Vagina (tissue), 2 donors: ENCODE measurements at places on chromosomes 13 and 19. TPM values are rescaled to one million over a fixed set of nuclear protein-coding genes. Genes with fewer than 3 reads are reported as not detected.

DNA sequence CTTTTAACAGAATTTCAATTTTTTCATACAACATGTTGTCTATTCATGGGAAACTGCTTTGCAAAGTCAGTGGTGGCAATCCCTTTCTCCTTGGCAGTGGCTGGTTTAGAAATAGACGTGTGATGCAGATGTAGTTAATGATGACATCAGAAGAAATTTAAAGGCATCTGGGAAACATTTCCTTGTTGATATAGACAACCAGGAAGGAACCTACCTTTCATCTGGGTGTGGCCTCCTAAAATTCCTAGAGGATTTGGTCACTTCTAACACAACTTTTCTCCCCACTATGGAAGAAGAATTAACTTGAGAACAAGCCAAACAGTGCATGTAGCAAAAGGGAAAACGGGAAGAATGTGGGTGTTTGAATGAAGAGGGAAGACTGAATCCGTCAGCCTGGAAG lies 102.8 kb downstream of the EFNB2 start:
- no peak overlapping the region for H3K4me3 ChIP-seq
- no peak overlapping the region for H3K27ac ChIP-seq
- H3K4me1 ChIP-seq: no peaks in the 10 kb centered on the region
- DNase-seq: no peak

DNA sequence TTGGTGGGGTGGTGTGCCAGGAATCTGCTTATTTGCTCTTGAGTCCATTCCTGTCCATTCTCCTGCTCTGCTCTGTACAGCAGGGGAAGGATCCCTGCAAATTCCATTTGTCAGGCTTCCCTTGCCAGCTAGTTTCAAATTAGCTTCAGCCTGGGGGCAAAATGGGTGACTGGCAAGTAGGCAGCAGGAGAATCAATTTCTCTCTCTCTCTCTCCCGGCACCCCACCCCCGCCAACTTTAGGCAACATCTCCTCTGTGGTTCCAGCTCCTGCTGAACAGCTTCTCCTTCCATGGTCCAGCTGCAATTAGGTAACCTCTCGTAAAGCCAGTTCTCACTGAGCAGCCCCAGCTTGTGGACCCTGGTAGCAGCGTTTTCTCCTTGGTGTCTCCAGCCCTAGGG lies 6.7 kb upstream of the MYCBP2 start:
- H3K36me3 ChIP-seq: no peaks in the 10 kb centered on the region
- no peak for DNase-seq
- H3K27ac ChIP-seq: no peak overlapping the region
- peaks cover 4% of the 10 kb centered on the region for H3K4me1 ChIP-seq

DNA sequence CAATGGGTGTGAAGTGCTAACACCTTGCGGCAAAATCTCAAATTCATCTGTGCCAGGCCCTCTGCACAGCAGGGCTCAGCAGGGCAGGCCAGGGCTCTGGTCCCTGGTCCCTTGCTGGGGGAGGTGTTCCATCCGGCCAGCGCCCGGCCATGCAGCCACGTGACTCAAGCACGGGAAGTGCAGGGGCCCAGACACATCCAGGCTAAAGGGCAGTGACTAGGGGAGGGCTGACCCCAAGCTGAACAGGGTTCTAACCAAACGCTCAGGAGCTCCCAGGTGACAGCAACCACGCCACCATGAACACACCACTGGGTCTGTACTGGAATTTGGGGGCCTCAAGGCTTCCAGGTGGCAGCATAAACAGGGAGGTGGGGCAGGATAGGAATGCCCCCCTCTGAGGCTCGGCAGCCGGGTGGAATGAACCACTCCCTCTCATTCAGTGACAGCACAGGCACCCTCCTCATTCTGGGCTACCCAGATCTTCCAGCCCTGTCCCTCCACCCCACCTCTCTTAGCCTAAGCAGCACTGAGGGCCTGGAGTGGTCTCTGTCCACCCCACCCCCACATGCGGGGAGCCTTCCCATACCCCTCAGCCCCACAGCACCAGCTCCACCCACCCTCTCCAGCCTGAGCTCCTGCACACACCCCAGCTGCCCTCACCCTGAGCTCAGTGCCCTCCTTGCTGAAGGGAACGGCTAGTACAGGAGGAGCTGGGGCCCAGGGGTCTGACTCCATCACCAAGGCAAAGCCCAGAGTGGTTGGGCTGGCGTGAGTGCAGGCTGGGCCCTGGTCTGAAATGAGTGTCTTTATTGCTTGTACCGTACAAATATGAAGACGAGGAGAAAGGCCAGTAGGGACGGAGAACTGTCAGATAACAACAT lies 5.3 kb upstream of the CCNP start:
- peaks cover 9% of the 10 kb centered on the region for H3K4me1 ChIP-seq
- no peaks in the 10 kb centered on the region for H3K27me3 ChIP-seq
- peaks cover 29% of the 10 kb centered on the region for H3K36me3 ChIP-seq
- no peak overlapping the region for H3K27ac ChIP-seq
- H3K4me3 ChIP-seq: no peak overlapping the region

The ZC3H13 gene
- 30.2 TPM for total RNA-seq

The PSG11 gene
- not detected for total RNA-seq

The FGF14 gene
- 3.4 TPM for total RNA-seq

GRCh38 chr19:1947651-1948209 lies 6.8 kb downstream of the CSNK1G2 start:
- H3K4me3 ChIP-seq: no peak overlapping the region
- H3K4me1 ChIP-seq: peaks cover 39% of the 10 kb centered on the region
- H3K36me3 ChIP-seq: no peaks in the 10 kb centered on the region
- DNase-seq: no peak
- no peaks in the 10 kb centered on the region for H3K27me3 ChIP-seq

GRCh38 chr13:111384441-111385182 lies 64.2 kb downstream of the TEX29 start:
- no peak overlapping the region for H3K27ac ChIP-seq
- DNase-seq: no peak
- H3K27me3 ChIP-seq: no peaks in the 10 kb centered on the region
- H3K36me3 ChIP-seq: no peaks in the 10 kb centered on the region

The CFD gene
- total RNA-seq: 2,325 TPM

DNA sequence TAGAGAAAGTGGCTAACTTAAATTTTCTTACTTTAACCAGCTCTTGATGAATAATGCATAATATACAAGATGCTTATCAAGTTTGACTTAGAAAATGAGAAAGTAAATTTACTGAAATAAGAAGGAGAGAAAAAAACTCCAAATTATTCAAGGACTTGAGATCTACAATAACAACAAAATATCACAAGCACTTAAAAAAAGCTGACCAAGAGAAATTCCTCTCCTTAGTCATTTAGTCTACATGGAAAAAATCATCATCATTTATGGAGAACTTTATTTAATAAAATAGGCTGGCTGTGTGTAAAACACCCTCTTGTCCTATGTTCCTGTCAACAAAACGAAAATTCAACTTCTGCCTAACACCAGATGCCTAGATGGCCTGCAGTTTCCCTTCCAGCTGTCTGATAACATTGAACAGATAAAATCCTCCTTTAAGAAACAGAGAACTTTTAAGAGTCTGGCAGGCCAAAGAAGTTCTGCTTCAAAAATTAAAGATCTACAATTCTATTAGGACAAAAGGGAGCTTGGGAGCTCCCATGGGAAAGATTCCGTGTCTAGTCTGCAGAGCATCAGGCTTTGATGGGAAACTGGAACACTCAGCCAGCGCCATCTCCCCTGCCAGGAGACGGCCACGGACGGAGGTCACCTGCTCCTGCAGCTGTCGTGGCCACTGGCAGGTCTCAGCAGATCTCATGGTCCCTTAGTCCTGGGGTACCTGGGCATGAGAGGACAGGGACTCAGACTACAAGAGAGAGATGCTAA lies 37.9 kb upstream of the ATP11A start:
- H3K27me3 ChIP-seq: no peaks in the 10 kb centered on the region
- peaks cover 21% of the 10 kb centered on the region for H3K4me1 ChIP-seq
- no peak for DNase-seq

The ZFR2 gene
- not detected for total RNA-seq

The C19orf85 gene
- not detected for total RNA-seq

DNA sequence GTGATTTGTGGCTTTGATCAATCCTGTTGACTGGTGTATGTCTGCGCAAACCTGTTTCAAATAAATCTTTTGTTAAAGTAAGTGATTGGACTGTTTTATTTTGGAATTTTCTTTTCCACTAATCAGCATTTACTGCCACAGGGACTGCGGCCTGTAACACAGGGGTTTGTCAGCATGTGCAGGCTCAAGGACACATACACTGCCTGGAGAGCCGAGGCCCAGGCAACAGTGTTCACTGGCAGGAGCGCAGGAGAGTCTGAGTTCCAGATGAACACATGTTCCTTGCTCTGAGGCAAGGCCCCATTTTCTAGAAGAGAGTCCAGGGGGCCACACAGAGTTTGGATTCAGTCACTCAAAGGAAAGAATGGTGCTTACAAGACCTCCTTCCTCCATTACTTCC lies 26.0 kb downstream of the SHISA2 start:
- no peak overlapping the region for H3K27ac ChIP-seq
- no peaks in the 10 kb centered on the region for H3K27me3 ChIP-seq
- no peaks in the 10 kb centered on the region for H3K4me1 ChIP-seq
- no peaks in the 10 kb centered on the region for H3K36me3 ChIP-seq
- DNase-seq: no peak
- no peak overlapping the region for H3K4me3 ChIP-seq

DNA sequence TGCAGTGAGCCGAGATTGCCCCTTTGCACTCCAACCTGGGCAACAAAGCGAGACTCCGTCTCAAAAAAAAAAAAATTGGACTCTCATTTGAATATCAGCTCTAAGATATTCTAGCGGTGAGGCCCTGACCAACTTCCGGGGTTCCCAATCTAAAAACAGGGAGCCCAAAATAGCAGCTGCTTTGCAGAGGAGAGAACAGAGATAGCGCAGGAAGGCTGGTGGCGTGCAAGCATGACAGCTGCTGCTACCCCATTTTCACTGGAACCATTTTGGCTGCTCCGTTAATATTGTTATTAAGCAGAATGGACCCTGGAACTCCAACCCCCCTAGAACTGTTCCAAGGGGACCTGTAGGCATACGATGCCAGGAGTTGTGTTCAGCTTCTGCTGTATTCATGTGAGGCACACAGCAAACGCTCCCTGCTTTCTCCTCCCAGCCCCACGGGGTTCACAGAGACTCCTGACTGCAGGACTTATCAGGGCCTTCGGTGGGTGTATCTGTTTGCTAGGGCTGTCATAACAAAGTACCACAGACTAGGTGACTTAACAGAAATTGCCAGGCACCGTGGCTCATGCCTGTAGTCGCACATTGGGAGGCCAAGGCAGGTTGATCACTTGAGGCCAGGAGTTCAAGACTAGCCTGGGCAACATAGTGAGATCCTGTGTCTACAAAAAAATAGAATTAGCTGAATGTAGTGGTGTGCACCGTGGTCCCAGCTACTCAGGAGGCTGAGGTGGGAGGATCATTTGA lies 11.5 kb downstream of the STXBP2 start:
- no peak overlapping the region for H3K27ac ChIP-seq
- no peaks in the 10 kb centered on the region for H3K36me3 ChIP-seq
- H3K4me3 ChIP-seq: no peak overlapping the region
- no peak for DNase-seq
- no peaks in the 10 kb centered on the region for H3K27me3 ChIP-seq
- peaks cover 4% of the 10 kb centered on the region for H3K4me1 ChIP-seq

The PTGIR gene
- total RNA-seq: 10.8 TPM

The SPIB gene
- not detected for total RNA-seq

The CDC16 gene
- 60.9 TPM for total RNA-seq

DNA sequence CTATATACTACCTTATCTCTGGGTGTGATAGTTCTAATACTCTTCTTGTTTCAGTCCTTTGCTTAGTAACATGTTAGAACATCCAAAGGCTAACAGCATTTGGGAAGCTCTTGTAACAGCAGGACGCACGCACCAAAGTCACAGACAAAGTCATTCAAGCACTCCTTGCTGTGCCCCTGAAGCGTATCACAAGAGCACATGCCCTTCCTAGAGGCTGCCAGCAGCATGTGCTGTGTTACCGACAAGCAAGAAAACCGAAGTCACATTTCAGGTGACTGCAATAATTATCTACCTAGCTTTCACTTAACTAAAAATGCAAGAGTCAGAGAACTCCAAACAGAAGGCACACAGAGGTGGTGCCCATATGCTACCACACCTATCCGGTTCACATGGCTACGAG lies 194.1 kb downstream of the KLF12 start:
- no peaks in the 10 kb centered on the region for H3K27me3 ChIP-seq
- H3K4me3 ChIP-seq: no peak overlapping the region
- H3K27ac ChIP-seq: no peak overlapping the region
- no peak for DNase-seq

- no peaks in the 10 kb centered on the region for H3K36me3 ChIP-seq
- no peak overlapping the region for H3K4me3 ChIP-seq
- H3K4me1 ChIP-seq: no peaks in the 10 kb centered on the region
Observed at GRCh38 chr13:75647126-75647784, 11.1 kb downstream of the LMO7 start.

GRCh38 chr19:47152205-47152604 lies 21.6 kb downstream of the SAE1 start:
- H3K36me3 ChIP-seq: no peaks in the 10 kb centered on the region
- DNase-seq: no peak
- H3K27ac ChIP-seq: no peak overlapping the region

- no peak overlapping the region for H3K27ac ChIP-seq
- H3K27me3 ChIP-seq: no peaks in the 10 kb centered on the region
- H3K4me1 ChIP-seq: no peaks in the 10 kb centered on the region
Observed at GRCh38 chr13:49652355-49653305, 24.3 kb downstream of the ARL11 start.

DNA sequence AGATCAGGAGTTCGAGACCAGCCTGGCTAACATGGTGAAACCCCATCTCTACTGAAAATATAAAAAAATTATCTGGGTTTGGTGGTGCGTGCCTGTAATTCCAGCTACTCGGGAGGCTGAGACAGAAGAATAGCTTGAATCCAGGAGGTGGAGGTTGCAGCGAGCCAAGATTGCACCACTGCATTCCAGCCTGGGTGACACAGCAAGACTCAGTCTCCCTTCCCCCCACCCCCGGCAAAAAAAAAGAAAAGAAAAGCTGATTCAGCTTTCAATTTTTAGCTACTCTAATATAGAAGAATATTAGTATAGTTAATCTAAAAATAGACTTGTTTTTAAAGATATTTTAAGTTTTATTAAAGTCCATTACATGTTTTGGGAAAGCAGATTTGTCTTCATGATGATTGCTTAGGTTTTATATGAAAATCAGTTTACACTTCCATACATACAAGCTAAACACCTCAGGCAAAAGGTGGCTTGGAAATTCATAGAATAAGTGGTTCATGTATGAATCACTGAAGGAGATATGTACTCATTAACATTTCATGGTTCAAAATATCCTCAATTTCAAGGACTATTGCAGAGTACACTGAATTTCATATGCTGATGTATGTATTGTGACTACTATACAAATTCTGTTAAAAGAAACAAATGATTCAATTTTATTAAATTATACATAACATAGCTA lies 165.2 kb downstream of the TDRD3 start:
- no peak overlapping the region for H3K27ac ChIP-seq
- DNase-seq: no peak
- H3K36me3 ChIP-seq: no peaks in the 10 kb centered on the region
- H3K4me1 ChIP-seq: no peaks in the 10 kb centered on the region
- H3K4me3 ChIP-seq: no peak overlapping the region
- H3K27me3 ChIP-seq: no peaks in the 10 kb centered on the region

The MAMSTR gene
- 3.4 TPM for total RNA-seq

The CEACAM8 gene
- not detected for total RNA-seq

The IL4I1 gene
- not detected for total RNA-seq
